GDM1 (cell line): ENCODE measurements at places on chromosomes 4 and X.

DNA sequence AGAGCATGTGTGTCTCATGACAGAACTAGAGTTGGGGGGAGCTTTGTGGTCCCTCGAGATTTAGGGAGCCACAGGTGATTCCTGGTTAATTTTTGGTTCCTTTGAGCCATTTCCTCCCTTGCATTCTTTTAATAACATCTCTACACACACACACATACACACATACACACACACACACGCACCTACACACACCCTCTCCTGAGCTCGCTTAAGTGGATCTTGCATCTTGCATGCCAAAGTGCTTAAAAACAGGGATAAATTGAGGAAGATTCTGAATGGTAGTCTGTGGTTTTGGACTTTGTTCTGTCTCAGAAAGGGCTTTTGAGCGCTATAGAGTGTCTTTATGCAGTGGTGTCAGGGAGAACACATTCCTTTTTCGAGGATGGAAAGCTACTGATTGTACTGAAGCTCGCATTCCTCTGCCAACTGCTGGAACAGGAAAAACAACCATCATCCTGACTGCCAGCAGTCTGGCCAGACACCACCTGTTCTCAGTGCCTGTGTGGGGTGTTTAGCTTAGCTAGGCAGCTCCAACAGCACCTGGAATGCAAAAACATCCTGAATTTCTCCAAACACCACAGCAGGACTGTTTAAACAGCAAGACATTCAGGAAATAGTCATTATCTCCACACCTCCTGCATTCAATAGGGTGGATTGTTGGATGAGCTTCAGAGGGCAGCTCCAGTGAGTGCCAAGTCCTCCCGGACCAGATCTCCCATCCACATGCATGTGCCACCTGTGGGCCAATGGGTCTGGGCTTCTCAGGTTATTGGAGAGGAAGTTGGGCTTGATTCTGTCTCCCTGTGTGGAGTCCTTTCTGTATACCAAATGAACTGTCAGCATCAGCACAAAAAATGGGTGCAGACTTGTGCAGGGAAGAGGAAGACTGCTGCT, 21.9 kb upstream of the IGFBP7 start:
- no peak for DNase-seq

DNA sequence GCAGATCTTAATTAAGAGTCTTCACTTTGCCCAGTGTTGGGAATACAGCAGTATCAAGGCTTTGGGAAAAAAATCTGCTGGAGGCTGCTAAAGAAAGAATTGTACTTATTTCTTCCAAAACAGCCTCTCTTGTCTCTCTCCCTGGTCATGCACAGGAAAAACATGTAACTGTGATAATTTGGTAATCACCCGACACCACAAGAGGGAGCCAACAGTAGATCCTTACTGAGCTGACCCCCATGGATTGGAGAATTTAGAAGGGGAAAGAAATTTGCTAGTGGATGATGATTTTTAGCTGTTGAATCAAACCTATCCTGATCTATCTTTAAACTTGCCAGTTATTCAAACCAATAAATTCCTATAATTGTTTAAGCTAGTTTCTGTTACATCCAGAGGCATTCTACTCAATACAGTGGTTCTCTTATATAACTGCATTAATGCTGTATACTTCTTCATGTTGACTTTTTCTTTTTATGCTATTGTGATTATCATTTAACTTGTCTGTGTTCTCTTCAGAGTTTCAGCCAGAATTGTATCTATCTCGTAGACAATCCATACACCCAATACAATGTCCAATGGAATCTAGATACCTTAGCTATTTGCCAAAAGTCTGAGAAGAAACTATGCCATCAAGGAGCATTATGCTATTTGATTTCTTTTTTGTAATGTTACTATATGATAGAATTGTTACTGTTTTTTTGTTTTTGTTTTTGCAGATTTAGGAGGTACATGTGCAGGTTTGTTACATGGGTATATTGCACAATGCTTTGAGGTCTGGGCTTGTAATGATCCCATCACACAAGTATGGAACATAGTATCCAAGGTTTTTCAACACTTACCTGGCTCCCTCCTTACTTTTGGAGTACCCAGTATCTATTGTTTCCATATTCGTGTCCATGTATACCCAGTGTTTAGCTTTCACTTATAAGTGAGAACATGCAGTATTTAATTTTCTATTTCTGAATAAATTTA, 31.3 kb upstream of the ARHGEF38 start:
- peak; percentile 4 for DNase-seq

- no peak for DNase-seq
These were observed 647.0 kb upstream of the PCDH7 start for GRCh38 chr4:30073011-30073710.

- DNase-seq: no peak
These were observed 1975.1 kb upstream of the AGA start for GRCh38 chr4:179417357-179417756.

- DNase-seq: peak; percentile 17
These were observed 256.3 kb downstream of the CENPC start for GRCh38 chr4:67288964-67289363.

- no peak for DNase-seq
These were observed 3.1 kb upstream of the DHRSX start for GRCh38 chrX:2503591-2504500.
